ENCODE measurements at places on chromosomes 7 and 10. TPM values are rescaled to one million over a fixed set of nuclear protein-coding genes. Genes with fewer than 3 reads are reported as not detected.

DNA sequence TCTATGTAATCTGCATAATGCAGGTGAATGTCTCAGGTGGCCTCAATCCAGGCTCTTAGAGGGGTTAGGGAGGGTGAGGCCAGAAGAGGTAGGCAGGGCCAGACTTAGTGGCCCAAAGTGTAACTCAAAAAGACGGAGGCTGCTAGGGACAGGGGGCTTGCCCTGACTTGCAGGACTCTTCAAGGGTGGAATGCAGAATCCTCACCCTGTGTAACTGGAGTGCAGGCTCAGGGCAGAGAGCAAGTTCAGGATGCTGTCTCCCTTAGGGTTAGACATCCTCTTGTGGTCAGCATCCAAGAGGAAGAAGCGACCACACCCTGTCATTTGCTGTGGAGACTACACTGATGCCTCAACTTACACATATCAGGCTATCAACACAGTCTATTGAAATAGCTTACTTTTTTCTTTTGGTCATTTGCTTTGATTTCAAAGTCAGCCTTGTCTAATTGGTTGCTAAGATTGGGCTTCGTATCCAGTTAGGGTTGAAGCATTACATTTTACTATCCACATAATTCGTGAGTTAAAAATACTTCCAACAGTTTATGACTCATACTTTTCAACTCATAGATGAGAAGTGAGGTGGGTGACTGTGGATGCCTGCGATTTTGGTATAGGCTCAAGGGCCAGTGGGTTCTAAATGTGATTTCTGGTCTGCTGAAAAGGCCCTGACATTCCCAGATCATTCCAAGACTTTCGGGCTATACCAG lies 563.6 kb downstream of the SUGCT start:
- H3K4me3 ChIP-seq, result no peak overlapping the region
- no peak for DNase-seq
- no peaks in the 10 kb centered on the region for H3K27me3 ChIP-seq

GRCh38 chr10:110398419-110399105 lies 93.8 kb upstream of the SMNDC1 start:
- H3K36me3 ChIP-seq, result no peaks in the 10 kb centered on the region
- H3K4me1 ChIP-seq, result no peaks in the 10 kb centered on the region
- peak; percentile 76 for DNase-seq
- H3K27me3 ChIP-seq, result no peaks in the 10 kb centered on the region

DNA sequence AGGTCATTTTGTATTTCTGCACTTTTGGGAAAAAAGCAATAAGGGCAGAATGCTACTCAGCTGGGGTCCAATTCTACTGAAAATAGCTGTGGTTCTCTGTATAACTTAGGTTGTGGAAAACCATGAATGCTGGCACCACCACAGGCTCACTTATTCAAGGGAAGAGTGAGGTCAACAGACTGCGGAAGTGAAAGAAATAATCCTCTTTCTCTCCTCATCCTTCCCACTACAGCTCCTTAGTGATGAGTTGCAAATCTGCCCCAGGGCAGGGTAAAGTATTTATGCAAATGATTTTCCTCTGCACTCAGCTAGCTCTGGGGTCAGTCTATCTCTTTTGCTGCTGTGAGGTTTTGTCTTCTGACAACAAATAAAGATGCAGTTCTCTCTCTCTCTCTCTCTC lies 74.1 kb upstream of the PTPRZ1 start:
- H3K4me1 ChIP-seq, result no peaks in the 10 kb centered on the region
- H3K27me3 ChIP-seq, result no peaks in the 10 kb centered on the region
- no peak overlapping the region for H3K4me3 ChIP-seq
- DNase-seq, result no peak
- no peaks in the 10 kb centered on the region for H3K36me3 ChIP-seq
- no peak overlapping the region for H3K27ac ChIP-seq

Gene CYP26C1
- total RNA-seq, result 0.23 TPM

DNA sequence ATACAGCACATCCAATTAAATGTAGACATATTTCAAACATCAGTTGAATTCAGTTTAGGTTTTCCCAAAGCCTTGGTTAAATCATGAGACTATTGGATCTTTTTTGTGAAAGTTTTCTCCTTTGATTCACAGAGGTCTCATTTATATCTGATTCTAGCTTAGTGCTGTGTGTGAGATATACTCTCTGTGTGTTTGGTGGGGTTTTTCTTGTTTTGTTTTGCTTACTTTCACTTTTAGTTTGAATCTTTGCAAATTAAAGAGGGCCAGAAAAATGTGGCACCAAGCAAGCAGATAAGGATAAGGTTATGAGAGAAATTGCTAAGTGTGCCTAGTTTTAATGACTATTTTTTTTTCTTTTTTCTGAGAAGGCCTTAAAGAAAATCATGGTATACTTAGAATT lies 12.6 kb upstream of the OR6B1 start:
- no peaks in the 10 kb centered on the region for H3K4me1 ChIP-seq
- H3K36me3 ChIP-seq, result no peaks in the 10 kb centered on the region
- DNase-seq, result no peak

- H3K36me3 ChIP-seq, result no peaks in the 10 kb centered on the region
- no peak overlapping the region for H3K4me3 ChIP-seq
- no peak overlapping the region for H3K27ac ChIP-seq
- no peaks in the 10 kb centered on the region for H3K27me3 ChIP-seq
These were observed 88.1 kb upstream of the KMT2C start for GRCh38 chr7:152523916-152524315.

Gene PRR15
- 1.6 TPM for total RNA-seq

DNA sequence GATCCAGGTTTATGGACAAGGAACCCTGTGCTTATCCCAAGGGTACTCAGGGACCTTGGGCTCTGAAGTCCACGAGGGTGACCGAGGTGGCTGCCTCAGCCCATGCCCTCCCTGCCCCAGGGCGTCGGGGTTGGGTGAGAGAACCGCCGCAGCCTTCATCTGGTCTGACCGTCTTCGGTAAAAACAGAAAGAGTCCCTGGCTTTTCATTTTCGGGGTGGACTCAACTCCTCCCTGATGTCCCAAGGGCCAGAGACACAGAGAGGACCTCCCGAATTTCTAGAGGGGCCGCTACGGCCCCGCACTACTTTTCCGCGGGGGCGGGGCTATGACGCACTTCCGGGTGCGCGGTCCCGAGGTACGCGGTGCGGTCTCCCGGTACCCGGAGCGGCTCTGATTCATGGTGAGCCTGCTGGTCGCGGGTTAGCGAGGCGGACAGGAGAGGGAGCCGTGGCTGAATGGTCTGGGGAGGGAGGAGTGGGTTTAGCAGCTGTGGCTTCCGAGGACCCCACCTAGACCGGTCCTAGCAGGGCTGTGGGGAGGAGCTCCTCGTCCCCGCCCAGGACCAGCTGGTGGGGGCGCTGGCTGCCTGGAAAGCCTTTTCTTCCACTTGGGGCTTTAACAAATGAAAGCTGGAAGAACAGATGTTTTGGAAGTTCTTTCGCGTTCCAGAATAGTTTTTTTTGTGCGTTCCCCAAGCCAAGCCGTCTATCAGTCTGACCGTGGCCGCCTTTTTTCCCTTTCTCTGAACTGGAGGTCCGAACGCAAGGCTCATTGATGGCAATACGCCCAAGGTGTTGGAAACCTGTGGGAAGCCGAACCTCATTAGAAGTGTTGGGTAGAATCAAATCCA lies at the start of gene ZSCAN21:
TSS of gene ZSCAN21 (plus strand) at position 334 of the 851 bp plus-strand sequence. CDS start 7,233 bp downstream, outside the sequence.
- H3K27ac ChIP-seq, result peak within 1 kb of the TSS; percentile 28
- no peaks in the 10 kb centered on the region for H3K4me1 ChIP-seq
- H3K36me3 ChIP-seq, result no peaks in the 10 kb centered on the region
- peak within 1 kb of the TSS; percentile 72 for H3K4me3 ChIP-seq
- no peaks in the 10 kb centered on the region for H3K27me3 ChIP-seq

Gene TFPI2
- 5.8 TPM for total RNA-seq

GRCh38 chr7:87380905-87381304 lies 35.4 kb downstream of the CROT start:
- no peak overlapping the region for H3K4me3 ChIP-seq
- H3K4me1 ChIP-seq, result no peaks in the 10 kb centered on the region
- H3K27me3 ChIP-seq, result no peaks in the 10 kb centered on the region
- no peak for DNase-seq

DNA sequence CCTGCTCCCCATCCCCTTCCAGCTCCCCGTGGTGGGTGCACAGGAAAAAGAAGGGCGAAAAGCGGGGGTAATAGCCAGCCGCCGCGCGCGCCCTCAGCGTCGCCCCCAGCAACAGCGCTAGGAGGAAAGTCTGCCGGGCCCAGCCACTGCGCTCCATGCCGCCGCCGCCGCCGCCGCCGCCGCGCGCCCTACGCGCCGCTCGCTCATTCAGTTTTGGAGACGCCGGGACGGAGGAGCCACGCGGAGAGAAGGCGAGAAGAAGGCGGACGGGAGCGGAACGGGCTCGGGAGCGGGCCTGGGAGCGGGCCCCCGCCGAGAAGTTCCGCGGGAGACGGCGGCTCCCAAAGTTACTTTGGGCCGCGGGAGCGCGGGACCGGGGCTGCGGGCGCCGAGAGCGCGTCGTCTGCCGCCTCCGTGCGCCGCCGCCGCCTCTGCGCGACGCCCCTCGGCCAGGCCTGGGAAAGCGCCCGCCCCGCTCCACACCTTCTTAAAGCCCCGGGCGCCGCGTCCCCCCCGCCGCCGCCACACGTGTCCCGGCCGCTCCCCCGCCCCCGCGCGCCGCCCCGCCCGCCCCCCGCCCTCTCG lies at the start of gene RELN:
TSS of gene RELN (minus strand) at position 459 of the 585 bp plus-strand sequence. CDS start at position 157, 302 bp downstream.
- H3K36me3 ChIP-seq, result no peaks in the 10 kb centered on the region
- no peaks in the 10 kb centered on the region for H3K4me1 ChIP-seq
- H3K27me3 ChIP-seq, result peaks cover 2% of the 10 kb centered on the region
- H3K27ac ChIP-seq, result no peak within 1 kb of the TSS

DNA sequence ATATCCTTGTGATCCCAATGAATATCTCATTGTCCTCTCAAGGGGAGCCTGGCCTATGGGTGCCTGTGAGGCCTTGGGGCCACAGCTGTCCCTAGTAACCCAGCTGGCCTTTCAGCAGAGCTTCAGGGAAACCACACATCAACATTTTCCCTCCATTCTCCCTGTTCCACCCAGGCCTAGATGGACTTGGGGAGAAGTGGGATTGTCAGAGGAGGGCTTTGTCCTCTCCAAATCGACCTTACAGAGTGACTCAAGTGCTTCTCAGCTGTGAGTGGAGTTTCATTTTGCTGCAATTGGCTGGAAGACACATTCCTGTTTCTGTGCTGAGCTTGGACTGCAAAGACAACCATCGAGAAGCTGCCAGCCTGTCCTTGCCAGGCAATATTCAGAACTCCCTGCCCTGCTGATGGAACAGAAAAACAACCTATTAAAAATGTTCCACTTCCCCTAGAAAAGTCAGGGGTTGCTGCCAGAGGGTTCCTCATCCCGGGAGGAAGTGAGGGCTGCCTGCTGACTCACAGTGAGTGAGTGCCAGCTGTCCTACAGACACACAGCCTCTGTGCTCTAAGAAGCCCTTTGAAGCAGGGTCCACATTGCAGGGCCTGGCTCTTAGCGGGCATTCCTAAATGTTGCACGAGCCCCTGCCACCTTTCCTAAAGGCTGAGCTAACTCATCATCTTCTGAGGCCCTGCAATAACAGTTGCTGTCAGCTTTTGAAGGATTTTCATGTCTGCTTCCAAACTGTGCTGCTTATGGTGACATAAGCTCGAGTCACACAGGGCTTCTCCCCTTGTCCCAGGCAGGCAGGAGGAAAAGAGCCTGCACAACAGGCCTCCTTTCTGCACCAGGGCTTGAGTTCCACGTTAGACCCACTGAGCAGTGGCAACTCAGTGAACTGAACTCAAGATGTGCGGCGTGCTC lies 20.5 kb downstream of the STRA8 start:
- peak; percentile 91 for DNase-seq
- no peak overlapping the region for H3K4me3 ChIP-seq
- no peaks in the 10 kb centered on the region for H3K27me3 ChIP-seq
- H3K4me1 ChIP-seq, result no peaks in the 10 kb centered on the region
- no peaks in the 10 kb centered on the region for H3K36me3 ChIP-seq

GRCh38 chr10:5751601-5752253 lies 61.5 kb downstream of the GDI2 start:
- no peaks in the 10 kb centered on the region for H3K27me3 ChIP-seq
- no peak for DNase-seq
- H3K4me3 ChIP-seq, result no peak overlapping the region
- H3K4me1 ChIP-seq, result no peaks in the 10 kb centered on the region

GRCh38 chr10:93028883-93029282 lies 31.7 kb upstream of the CYP26C1 start:
- H3K27ac ChIP-seq, result no peak overlapping the region
- no peaks in the 10 kb centered on the region for H3K36me3 ChIP-seq
- H3K27me3 ChIP-seq, result no peaks in the 10 kb centered on the region
- peaks cover 1% of the 10 kb centered on the region for H3K4me1 ChIP-seq

Gene C10orf67
- not detected for total RNA-seq
